ENCODE measurements at places on chromosomes 5 and 9.
A peak's percentile ranks its signal among the peaks of the same experiment; 100 is the strongest.

GRCh38 chr9:129027685-129028191 is 393 bp downstream of the SH3GLB2 start:
- no peak for DNase-seq

- DNase-seq, result no peak
These were observed 270.1 kb upstream of the PTGER4 start for GRCh38 chr5:40409601-40410000.

DNA sequence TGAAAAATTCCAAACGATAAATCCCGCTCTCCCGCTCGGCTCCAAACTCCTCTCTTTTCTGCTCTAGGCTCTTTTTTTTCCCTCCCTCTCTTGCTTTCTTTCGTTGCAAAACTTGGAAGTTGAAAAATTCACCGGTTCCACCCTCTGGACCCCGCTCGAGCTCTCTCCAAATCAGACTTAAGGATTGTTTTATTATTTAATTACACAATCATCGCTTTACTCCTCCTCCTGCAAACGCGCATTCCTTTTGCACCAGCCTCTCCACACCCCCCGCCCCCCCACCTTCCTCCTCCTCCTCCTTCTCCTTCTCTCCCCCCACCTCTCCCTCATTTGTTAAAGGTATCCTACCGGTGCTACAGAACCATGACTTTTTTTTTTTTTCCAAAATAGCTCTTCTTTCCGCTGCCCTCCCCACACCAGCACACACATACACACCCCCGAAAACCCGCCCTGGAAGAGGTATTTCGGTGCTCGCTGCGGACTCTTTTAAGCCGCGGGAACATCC is 535 bp upstream of the NFIB start:
- no peak for DNase-seq

DNA sequence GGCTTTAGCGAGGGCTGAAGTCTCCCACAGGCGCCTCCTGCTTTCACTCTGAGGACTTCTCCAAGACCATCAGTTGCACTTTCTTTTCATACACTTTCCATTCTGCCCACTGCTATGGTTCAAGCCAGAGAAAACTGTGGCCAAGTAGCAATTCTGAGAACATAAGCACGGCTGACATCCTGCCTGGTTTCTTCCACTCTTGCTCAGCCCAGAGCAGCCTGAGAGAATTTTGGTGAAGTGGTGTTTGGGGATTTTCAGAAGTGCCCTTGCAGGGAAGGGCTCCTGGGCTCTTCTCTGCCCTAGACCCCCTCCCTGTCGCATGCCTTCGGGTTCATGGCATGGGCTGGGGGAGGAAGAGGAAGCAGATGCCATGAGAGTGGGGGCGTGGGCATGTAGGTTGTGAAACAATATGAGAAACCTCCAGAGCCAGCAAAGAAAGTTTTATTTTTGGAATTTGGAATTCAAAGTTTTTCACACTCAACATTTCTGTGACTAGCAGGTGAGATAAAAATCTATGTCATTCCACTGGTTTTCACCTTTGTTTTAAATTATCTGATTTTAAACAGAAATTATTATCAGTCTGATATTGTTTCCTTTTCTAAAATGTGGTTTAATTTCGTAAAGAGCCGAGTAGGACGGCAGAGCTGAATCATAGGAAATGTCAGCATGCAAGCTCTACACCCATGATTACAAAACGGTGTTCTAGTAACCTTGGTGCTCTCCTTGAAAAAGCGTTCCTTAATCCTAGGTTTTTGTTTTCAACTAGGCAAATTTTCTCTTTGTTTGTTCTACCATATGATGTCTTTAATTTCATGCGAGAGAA is 27.8 kb upstream of the TNFSF8 start:
- no peak for DNase-seq

DNA sequence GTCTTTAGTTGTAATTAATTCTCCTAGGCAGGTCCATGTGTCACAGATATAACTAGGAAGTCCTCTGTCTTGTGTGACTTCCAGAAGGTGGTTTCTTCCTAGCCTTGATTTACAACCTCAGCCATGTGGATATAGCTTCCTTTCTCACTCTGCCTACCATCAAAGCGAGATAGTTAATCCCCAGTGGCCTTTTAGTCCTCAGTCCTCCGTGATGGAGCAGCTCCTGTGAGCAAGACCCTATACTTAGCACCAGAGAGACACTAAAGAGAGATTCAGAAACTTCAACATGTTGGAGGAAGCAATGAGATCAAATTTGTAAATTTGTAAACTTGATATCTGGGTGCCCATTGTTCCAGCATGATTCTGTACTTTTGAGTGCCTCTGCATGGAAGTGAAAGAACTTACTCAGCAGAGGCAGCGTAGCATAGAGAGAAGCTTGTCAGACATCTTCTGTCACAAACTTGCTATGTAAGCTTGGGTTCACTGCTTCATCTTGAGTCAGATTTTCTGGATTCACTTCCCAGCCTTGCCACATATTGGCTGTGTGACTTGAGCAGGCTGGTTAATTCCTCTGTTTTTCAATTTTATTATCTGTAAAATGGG is 170.2 kb upstream of the NR3C1 start:
- no peak for DNase-seq

DNA sequence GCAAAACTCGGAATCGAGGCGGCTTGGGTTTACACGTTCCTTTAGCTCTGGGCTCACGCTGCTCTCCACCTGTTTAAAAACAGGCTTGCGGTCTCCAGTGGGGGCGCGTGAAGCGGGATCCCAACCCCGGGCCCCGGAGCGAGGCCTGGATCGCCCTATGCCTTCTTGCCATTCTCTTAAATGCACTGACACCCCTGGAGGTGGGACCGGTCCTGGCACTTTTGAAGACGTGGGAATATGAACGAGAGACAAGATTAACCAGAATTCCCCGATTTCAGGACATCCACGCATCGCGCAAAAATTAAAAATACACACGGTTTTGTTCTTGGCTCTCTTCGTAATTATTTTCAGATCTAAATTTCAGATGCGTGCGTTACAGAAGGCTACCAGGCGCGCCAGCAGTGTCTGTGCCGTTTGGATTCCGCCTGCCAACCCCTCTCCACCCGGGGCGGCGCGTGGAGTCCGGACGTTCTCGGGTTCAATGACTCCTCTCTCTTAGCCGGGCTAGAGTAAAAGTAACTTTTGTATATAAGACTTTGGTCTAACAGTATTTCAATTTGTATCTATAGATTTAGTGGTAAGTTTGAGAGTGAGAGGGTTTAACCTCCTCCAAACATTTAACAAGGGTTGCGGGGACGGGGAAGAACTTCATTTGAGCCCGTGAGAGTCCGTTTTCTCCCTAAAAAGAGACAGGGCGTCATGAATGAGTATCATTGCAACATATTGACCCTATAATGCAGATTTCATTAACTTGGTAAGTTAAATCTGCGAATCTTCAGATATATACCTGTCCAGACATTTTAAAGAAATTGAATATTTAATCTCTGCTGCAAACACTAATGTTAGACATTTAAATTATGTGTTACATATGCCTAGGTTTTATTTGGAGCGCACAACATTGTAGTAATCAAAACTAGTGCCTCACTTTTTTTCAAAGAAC is 3.8 kb downstream of the FOXD1 start:
- peak; percentile 71 for DNase-seq

DNA sequence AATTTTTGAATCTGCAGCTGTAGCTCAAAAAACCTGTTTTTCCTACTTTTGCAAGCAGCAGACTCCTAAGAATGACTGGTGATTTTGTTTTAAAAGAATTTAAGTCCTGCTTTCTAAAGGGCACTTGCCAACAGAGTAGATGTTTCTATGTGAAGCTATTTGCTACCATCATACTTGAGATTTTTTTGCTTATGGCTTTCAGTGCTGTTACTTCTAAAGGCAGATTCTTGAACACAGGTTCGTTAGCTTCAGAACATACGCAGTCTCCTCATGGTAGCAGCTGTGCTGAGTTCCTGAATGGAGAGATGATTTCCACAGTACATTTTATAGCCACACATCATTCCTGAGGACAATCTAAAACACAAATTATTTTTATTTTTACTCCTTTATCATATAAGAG is 24.4 kb upstream of the ELL2 start:
- no peak for DNase-seq

DNA sequence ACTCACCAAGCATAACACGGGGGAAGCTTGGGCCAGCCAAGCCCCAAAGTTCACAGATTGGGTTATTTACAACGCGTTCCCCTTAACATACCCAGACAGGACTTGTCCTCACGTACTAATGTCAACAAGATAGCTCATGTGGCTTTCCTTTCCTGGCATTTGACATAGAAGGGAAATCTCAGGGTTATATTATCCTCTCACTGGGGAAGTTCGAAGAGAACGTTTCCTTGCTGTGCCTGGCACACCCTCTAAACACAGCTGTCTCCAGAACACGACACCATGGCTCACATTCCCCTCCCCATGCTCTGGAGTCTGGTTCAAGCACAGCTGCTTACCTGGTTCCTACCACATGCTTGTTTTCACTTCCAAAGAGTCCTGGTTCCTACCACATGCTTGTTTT is 46.8 kb upstream of the OTULINL start:
- DNase-seq, result no peak

- no peak for DNase-seq
These were observed 31.2 kb upstream of the NDUFB6 start for GRCh38 chr9:32603914-32604852.

- no peak for DNase-seq
These were observed 310.1 kb downstream of the ZNF608 start for GRCh38 chr5:124436294-124436693.

GRCh38 chr9:130561056-130561455 is 18.3 kb upstream of the FUBP3 start:
- DNase-seq, result no peak

- DNase-seq, result no peak
These were observed 172.4 kb downstream of the SYK start for GRCh38 chr9:90974016-90974415.

DNA sequence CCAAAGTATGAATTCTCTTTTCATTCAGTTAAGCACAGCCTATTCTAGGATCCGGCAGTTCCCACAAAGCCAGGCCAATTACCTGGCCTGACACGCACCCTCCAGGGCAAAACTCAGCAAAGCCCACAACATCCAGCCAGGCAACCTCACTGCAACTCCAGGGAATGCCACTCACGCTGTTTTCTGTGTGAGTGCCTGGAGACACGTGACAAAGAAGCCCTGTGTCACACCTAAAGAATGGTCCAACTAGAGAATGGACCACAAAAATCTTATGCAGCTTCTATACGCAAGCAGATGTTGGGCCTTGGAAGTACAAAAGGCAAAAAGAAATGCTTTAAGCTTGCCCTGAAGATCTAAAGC is 20.2 kb downstream of the RETREG1 start:
- no peak for DNase-seq

GRCh38 chr9:133467101-133467500 is 7.3 kb downstream of the CACFD1 start:
- no peak for DNase-seq

DNA sequence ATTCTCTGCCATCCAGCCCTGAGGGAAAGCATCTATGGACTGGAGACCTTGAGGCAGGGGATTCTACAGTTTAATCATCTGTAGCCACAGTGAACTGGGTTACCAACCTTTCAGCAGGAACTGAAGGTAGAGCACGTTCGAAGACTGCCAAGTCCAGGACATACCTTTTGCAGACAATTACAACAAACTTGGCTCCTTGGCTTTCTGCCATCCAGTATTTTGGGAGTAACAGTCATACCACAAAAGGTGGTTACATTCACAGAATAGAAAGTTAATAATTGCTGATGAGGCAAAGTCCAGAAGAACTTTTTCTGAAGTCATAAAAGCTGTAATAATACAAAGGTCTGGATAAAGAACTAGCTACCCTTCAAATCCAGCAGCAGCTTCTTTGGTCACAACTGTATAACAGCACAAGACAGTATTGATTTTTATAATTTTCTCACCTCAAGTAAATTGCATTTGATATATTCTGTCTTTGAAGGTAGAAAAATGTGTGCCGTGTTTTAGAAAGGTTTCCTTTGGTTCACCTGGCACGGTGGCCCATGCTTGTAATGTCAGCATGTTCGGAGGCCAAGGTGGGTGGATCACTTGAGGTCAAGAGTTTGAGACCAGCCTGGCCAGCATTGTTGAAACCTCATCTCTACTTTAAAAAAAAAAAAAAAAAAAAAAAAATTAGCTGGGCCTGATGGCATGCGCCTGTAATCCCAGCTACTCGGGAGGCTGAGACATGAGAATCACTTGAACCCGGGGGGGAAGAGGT is 236.6 kb downstream of the NR3C1 start:
- DNase-seq, result no peak

DNA sequence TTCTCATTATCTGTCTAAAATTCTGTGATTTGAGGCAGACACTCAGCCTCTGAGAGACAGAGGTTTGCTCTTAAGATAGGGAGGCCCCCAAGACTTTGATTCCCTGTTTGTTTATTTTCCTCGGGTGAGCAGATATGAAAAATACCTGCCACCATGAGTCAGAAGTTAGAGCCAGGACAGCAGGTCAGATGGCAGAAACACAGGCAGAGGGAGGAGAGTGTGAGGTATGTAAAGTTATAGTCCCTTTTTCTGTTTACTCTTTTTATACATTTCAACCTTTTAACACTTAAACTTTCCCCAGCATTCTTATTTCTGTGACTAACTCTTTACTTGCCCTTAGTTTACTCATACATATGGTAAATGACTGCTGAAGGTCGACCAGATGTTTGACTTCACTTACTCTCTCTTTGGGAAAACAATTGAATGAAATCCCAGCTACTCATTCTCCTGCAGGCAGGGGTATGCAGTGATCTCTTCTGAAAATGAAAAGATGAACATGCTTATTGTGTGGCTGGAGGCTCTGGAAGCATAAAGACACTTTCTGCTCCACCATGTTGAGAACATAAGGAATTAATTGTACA is 383.8 kb downstream of the NTRK2 start:
- DNase-seq, result no peak

DNA sequence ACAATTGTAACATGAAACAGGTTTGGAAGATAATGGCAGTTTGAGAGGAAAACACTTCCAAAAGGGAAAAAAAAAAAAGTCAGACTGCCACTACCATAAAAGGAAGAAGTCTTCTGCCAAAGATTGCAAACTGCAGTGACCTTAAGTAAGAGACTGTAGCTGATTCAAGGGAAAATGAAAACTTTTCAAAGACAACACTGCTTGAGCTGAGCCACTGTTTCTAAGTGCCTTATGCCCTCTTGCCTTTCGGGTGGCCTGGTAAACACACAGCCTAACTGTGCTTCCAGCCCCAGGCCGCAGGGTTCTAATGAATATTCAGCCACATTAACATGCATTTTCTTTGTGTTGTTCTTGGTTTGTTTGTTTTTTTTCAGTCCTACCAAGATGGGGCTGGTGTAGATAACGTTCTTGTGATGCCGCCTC is 354.6 kb downstream of the BNC2 start:
- DNase-seq, result no peak

DNA sequence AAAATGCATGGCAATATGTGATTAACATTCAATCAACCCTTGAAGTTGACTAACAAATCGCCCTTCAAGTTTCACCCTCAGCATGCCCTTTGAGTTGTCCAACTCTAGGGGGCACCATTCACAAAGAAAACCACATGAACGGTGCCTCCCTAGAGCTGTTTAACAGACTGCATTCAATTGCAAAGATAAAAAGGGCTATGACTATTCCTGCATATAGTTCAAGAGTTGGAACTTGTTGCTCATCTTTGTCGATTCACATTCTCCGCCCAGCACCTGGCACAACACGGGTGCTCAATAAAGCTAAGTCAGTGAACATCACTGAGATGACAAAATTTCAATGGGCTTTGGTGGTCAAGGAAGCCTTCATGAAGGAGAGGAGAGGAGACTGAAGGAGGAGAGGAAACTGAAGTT is 69.6 kb upstream of the SLC30A5 start:
- DNase-seq, result peak; percentile 45
